T-helper 2 cell (primary cell): ENCODE measurements at places on chromosomes 3 and 15.

DNA sequence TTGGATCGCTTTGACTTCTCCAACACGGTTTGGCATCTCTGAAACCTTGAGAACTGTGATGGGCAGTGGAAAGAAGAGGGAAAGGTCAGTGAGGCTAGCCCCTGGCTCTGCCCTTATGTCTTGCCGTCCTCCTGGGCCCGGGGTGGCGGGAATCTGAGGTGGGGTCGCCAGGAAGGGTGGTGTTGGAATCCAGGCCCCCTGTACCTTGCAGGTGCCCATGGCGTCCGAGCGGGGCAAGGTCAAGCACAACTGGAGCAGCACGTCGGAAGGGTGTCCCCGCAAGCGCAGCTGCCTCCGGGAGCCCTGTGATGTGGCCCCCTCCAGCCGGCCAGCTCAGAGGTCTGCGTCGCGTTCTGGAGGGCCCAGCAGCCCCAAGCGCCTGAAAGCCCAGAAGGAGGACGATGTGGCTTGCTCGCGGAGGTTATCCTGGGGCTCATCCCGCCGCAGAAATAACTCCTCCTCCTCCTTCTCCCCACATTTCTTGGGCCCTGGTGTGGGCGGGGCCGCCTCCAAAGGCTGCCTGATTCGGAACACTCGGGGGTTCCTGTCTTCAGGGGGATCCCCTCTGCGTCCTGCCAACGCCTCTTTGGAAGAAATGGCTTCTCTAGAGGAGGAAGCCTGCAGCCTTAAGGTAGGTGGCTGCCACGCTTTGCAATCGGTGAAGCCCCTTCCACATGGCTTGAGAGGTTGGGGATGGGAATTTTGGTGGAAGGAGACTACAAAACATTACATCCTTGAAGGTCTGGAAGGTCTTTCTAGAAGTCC lies 907 bp downstream of the TATDN2 start:
- peak; percentile 50 for DNase-seq

DNA sequence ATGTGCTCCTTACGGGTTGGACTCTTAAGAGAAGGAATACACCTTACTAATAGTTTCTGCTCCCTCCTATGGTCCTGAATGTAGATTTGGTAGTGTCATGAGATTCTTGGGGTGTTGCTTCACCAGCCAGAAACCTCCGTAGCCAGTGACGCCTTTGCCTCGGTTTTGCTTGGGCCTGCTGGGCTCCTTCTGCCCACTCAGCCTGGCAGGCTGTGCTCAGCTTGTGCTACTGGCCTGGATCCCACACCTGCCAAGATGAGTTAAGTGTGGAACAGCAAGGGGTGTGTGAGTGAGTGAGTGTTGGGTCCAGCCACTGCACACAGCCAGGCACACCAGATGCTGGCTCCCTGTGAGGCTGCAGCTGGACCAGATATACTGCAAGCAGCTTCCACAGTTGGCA lies 560.1 kb downstream of the NLGN1 start:
- no peak for DNase-seq

DNA sequence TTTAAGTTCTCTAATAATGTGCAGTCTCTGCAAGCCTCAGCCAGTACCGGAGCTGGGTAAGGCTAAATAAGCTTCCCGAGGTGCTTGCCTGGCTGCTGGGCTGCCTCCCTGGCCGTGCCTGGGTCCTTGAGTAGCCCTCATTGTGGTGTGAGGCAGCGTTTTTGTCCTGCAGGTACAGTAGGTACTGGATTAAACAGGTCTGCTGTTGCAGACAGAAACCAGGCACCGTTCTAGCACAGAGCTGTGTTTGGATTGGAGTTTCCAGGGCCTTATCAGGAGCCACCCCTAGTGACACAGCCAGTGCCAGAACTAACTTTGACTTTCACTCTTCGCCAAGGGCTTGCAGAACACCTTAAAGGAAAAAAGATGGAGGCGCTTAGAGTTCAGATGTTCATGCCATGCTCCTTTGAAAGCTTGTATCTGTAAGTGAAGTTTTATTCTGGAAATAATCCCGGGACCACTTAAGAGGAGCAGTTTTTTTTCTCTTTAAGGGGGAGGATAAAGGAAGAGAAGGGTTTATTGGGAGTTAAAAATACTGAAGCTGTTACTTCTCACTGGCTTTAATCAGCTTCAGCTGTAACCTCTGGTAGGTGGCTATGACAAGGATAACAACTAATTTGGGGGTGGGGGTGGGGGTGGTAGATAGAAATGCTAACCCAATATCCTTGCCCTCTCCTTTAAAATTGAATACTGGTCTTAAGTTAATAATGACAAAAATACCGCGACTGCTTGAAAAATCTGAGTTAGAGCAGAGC lies 126.8 kb downstream of the MITF start:
- no peak for DNase-seq

DNA sequence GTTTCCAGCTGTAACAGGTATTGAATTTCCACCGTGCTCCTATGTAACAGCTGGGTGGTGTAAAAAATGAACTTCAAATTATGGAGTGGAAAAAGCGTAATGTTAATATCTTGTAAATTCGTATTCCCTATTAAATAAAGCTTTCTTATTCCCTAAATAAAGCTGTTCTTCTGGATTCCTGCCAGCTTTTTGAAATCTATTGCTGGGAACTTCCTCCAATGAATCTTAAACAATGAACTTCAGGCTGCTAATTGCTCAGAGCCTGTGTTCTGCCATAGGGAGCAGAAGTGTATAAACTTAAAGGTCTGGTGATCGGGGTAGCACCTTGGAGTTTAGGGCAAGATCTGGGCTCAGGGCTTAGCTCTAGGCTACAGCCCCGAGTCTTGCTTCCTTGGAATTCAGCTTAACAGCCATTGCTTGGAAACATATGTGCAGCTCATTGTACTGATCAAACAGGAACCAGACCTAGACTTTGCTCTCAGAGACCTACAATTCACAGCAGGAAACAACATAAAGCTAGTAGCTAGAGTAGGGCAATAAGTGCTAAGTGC lies 1.4 kb downstream of the ARL14 start:
- no peak for DNase-seq

DNA sequence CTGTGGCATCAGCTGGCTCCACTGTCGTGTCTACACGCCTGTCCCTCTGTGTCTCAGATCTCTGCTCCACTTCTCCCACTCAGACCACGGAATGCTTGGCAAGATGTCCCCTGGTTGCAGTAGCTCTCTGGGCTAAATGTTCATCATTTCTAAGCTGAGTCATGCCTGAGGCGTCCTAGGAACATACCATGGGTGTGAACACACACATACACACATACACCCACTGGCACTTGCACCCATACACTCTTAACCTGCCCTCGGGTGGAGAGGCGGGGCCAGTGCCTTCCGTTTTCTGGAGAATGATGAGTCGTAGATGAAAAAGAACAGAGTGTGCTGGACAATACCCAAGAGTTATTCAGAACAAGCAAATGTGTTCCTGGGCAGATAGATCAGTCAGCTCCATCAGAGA lies 72.4 kb downstream of the SENP2 start:
- DNase-seq: no peak

DNA sequence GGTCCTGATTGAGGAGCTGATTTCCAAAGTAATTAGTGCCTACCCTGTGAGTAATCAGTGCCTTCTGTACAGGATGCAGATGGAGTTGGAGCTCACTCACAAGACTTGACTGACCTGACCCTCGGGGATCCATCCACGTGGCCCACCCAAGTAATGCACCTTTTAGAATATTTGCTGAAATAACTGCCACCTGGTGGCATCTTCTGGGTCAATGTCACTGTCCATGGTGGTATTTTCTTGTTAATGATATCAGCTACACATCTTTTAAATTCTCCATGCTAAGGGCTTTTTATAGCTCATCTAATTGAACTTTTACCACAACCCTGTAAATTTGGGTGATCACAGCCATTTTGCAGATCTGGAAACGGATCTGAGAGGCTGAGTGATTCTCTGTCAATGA lies 74.3 kb upstream of the ANKRD34C start:
- no peak for DNase-seq

GRCh38 chr15:71069693-71070092 lies 45.6 kb upstream of the THSD4 start:
- no peak for DNase-seq

GRCh38 chr3:112769286-112769978 lies 77.2 kb downstream of the CD200R1L start:
- DNase-seq: no peak

DNA sequence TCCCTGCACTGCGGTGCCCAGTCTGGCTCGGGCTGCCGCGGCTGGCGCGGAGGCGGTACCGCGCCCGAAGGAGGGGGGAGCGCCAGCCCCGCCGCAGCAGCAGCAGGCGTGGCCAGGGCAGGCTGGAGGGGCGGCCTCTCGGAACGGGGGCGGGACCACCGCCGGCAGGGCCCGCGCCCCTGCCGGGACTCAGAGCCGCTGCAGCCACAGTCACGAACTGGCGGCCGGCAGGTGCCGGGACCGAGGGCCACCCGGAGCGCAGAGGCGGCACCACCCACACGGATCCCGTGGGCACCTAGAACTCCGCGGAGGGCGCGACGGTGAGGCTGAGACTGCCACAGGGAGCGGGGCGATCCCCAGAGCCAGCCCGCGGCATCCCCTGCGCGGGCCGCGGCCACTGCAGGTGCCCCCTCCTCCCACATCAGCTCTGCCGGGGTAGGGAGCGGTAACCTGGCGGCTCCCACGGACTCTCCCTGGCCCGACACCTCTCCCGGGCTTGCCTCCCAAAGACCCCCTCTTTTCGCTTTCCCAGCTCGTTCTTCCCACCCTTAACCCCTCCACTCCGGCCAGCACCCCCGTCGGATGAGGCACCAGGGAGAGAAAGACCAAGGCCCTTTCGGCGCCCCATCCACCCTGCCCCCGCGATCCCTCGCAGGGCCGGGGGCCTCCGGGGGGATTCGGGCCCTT lies at the start of gene VWA5B2:
TSS of gene VWA5B2 (plus strand) at position 192 of the 687 bp plus-strand sequence. CDS start 944 bp downstream, outside the sequence.
- peak; percentile 70 for DNase-seq

GRCh38 chr3:169118666-169119370 lies 544.7 kb downstream of the MECOM start:
- no peak for DNase-seq

- no peak for DNase-seq
Measured at GRCh38 chr15:45391746-45392583, 13.6 kb upstream of the GATM start.

DNA sequence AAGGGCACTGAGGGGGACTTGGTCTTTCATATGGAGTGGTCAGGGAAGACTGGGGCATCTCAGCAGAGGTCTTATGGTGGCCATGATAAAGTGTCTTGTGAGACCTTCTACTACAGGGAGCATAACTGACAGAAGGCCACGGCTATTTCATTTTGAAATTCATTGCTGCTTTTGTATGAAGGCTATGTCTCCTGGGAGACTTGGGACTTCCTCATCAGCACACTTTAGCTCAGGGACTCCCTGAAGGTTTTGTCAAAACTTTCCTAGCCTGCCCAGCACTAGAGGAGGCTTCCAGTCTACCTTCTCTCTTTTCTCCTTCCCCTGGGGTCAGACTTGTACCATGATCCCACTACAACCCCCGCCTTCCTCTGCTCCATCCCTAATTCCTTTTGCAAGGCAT lies 77.2 kb upstream of the RASGRF1 start:
- DNase-seq: no peak

DNA sequence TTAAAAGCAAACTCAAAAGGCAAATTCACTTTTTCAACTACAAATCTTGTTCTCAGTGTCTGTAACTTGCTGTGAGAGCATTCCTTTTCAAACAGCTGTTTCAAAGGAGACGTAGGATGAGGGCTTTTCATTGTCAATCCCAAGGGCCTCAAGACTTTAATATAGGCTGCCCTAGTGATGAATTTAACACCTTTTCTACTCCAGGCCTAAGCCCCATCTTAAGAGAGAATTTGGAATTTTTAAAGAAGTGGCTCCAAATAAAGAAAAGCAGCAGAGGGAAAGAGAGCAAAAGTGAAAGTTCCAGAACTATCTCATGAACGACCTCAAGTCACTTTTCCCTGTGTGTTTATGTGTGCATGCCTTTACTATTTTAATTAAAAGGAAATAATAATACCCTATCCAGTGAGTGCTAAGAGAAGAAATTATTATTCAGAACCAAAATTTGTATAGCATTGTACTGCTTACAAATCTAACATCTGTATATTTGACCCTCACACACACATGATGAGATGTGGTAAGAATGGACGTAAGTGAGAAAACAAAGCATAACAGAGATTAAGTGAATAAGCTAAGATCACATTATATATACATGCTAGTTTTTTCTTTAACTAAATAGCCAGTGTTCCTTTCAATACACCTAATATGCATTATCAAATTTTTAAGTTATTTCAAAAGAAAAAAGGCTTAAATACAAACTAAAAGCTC lies 196.4 kb downstream of the VGLL3 start:
- no peak for DNase-seq

- peak; percentile 9 for DNase-seq
Measured at GRCh38 chr15:40844696-40845030, 815 bp downstream of the SPINT1 start.

- DNase-seq: no peak
Measured at GRCh38 chr15:69034352-69034751, 19.9 kb downstream of the NOX5 start.

- no peak for DNase-seq
Measured at GRCh38 chr15:85559530-85559929, 179.1 kb downstream of the AKAP13 start.

GRCh38 chr3:20930034-20930433 lies 744.0 kb upstream of the SGO1 start:
- no peak for DNase-seq

GRCh38 chr3:53102601-53103147 lies 27.6 kb downstream of the RFT1 start:
- DNase-seq: no peak

GRCh38 chr15:100999369-100999768 lies 80.2 kb downstream of the LRRK1 start:
- no peak for DNase-seq

- no peak for DNase-seq
Measured at GRCh38 chr3:156694536-156694935, 20.1 kb downstream of the TIPARP start.

- DNase-seq: no peak
Measured at GRCh38 chr15:100794008-100794407, 85.6 kb upstream of the ALDH1A3 start.

DNA sequence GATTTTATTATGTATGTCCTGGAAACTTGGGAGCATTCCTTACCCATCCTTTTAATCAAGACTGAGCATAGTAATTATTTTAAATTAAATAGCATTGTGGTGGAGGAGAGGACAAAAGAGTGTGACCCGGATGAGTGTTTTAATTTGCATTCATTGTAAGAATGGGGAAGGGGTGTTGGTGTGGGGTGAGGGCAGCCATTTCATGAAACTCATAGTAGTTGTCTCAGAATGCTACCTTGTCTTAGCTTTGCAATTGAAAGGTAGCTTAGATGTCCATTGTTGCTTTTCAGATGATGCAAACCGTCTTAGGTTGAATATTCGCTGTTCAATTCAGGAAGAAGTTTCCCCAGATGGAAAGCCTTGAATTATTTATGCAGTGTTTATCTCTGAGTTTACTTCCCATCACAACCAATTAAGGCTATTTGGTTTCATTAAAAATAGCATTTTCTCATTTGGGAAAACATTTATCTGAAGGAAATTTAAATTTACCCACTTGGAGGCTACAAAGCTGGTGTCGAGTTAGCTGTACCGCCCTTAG lies 328.4 kb downstream of the FEZF2 start:
- no peak for DNase-seq
